Activated CD4-positive, alpha-beta T cell treated with anti-CD3 and anti-CD28 coated beads, Interleukin-2, amount 10 ng/mL, durations not matched to agents 7 days and 5 days (primary cell): ENCODE measurements at places on chromosomes 11 and 22. TPM values are rescaled to one million over a fixed set of nuclear protein-coding genes. Genes with fewer than 3 reads are reported as not detected.

PMM1 gene
- total RNA-seq: 39.7 TPM

OR10D3 gene
- not detected for total RNA-seq

- H3K27me3 ChIP-seq: no peaks in the 10 kb centered on the region
- H3K36me3 ChIP-seq: no peaks in the 10 kb centered on the region
- DNase-seq: no peak
- no peak overlapping the region for H3K27ac ChIP-seq
- H3K4me1 ChIP-seq: no peaks in the 10 kb centered on the region
- H3K4me3 ChIP-seq: no peak overlapping the region
Observed at GRCh38 chr11:38182126-38182866, 1584.3 kb upstream of the RAG2 start.

GRCh38 chr11:121444526-121444925 lies 7.6 kb upstream of the SORL1 start:
- no peak for DNase-seq
- H3K27ac ChIP-seq: peak overlapping the region; percentile 87
- no peaks in the 10 kb centered on the region for H3K27me3 ChIP-seq
- peaks cover 61% of the 10 kb centered on the region for H3K4me1 ChIP-seq

GRCh38 chr11:114064216-114064615 lies 4.7 kb downstream of the ZBTB16 start:
- H3K27ac ChIP-seq: no peak overlapping the region
- peaks cover 31% of the 10 kb centered on the region for H3K27me3 ChIP-seq
- no peaks in the 10 kb centered on the region for H3K36me3 ChIP-seq
- no peak for DNase-seq

- H3K4me3 ChIP-seq: no peak overlapping the region
- no peak overlapping the region for H3K27ac ChIP-seq
- peaks cover 12% of the 10 kb centered on the region for H3K36me3 ChIP-seq
- DNase-seq: no peak
- no peaks in the 10 kb centered on the region for H3K27me3 ChIP-seq
Observed at GRCh38 chr11:7592711-7593110, 78.9 kb downstream of the PPFIBP2 start.

OR52H1 gene
- 0.37 TPM for total RNA-seq

GRCh38 chr11:132872211-132872610 lies 660.1 kb downstream of the OPCML start:
- H3K36me3 ChIP-seq: no peaks in the 10 kb centered on the region
- no peaks in the 10 kb centered on the region for H3K4me1 ChIP-seq

FDXACB1 gene
- 4.2 TPM for total RNA-seq

DNA sequence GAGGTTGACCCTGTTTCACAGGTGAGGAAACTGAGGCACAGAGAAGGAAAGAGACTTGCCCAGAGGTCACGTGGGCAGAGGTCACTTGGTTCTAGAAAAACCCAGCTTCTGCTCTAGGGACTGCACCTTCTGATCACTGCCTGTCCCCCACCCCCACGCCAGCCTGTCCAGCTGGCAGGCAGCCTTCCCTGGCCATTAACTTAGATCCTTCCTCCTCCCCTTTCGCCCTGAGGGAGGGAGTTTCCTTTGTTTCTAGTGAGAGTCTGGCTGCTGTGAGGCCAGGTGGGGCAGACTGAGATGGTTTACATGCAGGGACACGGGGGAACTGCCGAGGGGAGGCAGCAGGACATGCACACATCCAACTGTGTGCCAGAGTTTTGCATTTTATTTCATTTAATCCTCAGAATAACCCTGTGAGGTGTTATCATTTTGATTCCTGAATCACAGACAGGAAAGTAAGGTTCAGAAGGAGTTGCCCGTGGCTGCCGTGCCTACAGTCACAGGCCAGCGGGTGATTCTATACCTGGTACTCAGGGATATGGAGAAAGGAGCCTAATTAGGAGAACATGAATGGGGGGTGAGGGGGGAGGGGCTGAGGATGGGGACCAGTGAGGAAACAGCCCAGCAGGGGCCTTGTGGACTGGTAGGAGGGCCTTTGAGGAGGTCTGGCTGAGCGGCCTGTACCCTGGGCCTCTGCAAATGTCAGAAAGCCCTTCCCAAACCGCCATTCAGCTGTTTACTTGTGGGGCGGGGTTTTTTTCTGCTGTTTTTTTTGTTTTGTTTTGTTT lies 3.4 kb downstream of the FAM83F start:
- H3K27me3 ChIP-seq: peaks cover 30% of the 10 kb centered on the region
- no peak overlapping the region for H3K27ac ChIP-seq
- H3K36me3 ChIP-seq: no peaks in the 10 kb centered on the region
- no peak overlapping the region for H3K4me3 ChIP-seq
- no peak for DNase-seq

- peaks cover 32% of the 10 kb centered on the region for H3K36me3 ChIP-seq
Observed at GRCh38 chr11:74006743-74007304, 2.1 kb downstream of the UCP3 start.

DNA sequence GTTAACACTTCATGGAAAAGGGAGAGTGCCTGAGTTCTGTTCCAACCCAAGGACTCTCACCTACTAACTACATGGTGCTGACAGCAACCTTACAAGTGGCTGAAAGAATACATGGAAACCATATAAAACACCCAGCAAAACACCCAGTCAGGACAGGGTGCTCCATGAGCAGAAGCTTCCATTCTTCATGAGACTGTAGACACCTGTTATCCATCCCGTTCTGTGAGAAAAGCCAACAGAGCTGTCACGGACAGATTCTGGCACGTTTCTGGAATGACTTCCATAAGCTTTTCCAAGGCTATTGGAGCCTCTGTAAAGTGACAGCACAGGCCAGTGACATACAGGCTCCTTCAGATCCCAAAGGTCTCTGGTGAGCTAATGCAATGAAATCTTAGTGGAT lies 23.2 kb downstream of the PRR14L start:
- no peaks in the 10 kb centered on the region for H3K4me1 ChIP-seq
- no peak for DNase-seq
- H3K36me3 ChIP-seq: peaks cover 21% of the 10 kb centered on the region
- H3K4me3 ChIP-seq: no peak overlapping the region

BTG4 gene
- total RNA-seq: not detected

GRCh38 chr11:34448223-34448994 lies 9.7 kb downstream of the CAT start:
- peaks cover 17% of the 10 kb centered on the region for H3K4me1 ChIP-seq
- peak overlapping the region; percentile 15 for H3K27ac ChIP-seq
- peaks cover 22% of the 10 kb centered on the region for H3K36me3 ChIP-seq
- no peak for DNase-seq

MRPL49 gene
- 55.4 TPM for total RNA-seq

JAML gene
- 117 TPM for total RNA-seq

DNA sequence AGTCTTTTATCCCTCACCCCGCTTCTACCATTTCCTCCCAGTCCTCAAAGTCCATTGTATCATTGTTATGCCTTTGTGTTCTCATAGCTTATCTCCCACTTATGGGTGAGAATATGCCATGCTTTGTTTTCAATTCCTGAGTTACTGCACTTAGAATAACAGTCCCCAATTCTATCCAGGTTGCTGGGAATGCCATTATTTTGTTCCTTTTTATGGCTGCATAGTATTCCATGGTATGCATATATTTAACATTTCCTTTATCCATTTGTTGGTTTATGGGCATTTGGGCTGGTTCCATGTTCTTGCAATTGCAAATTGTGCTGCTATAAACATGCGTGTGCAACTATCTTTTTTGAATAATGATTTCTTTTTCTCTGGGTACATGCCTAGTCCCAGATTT lies 114.9 kb downstream of the VPREB1 start:
- peaks cover 25% of the 10 kb centered on the region for H3K27me3 ChIP-seq
- H3K27ac ChIP-seq: no peak overlapping the region
- H3K4me3 ChIP-seq: no peak overlapping the region
- H3K4me1 ChIP-seq: peaks cover 4% of the 10 kb centered on the region
- no peak for DNase-seq

- no peaks in the 10 kb centered on the region for H3K4me1 ChIP-seq
- DNase-seq: no peak
- peaks cover 22% of the 10 kb centered on the region for H3K27me3 ChIP-seq
- no peak overlapping the region for H3K27ac ChIP-seq
- no peaks in the 10 kb centered on the region for H3K36me3 ChIP-seq
- no peak overlapping the region for H3K4me3 ChIP-seq
Observed at GRCh38 chr11:44016546-44017442, 31.0 kb upstream of the ACCSL start.

- H3K4me3 ChIP-seq: no peak overlapping the region
- peak; percentile 22 for DNase-seq
- peaks cover 49% of the 10 kb centered on the region for H3K4me1 ChIP-seq
Observed at GRCh38 chr22:31244943-31245451, 32.9 kb downstream of the LIMK2 start.

DNA sequence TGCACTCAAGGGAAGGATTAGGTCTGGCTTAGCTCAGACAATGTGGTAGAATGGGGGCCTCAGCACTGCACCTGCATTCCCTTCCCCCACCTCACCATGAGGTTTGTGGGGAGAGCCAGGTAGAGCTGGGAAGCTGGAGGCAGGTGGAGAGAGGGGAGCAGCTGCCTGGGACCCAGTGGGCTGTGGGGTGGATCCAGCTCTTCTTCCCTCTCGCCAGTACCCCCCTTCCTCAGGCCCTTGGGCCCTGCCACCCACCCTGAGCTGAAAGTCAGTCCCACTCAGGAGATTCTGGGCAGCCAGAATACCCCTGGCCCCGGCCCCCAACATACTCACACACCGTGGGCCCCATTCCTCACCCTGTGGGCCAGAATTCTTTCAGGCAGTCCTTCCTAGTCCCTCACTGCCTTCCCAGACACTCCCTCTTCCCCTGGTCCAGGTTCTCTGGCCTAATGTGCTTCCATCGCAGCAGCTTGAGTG lies 3.1 kb upstream of the POLD4 start:
- peaks cover 30% of the 10 kb centered on the region for H3K4me1 ChIP-seq
- H3K4me3 ChIP-seq: peak overlapping the region; percentile 28
- no peak for DNase-seq
- peaks cover 15% of the 10 kb centered on the region for H3K27me3 ChIP-seq
- H3K36me3 ChIP-seq: peaks cover 3% of the 10 kb centered on the region
- H3K27ac ChIP-seq: peak overlapping the region; percentile 79

PI4KA gene
- total RNA-seq: 113 TPM

DNA sequence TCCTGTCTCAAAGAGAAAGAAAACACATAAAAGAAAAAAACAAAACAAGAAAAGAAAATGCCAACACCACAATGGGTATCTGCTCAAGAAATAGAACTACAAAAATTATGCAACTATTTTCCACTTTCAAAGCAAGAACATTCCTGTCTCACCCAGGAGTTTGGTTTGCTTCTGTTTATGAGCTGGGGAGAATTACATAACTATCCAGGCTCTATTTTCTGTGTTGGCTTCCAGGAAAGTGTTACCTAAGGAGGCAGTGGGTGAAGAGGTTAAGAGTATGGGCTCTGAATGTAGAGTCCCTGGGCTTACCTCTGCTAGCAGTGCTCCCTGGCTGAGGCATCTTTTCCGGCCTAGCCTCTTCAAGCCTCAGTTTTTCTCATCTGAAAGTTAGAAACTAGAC lies 426.7 kb downstream of the MIAT start:
- no peak for DNase-seq
- H3K27me3 ChIP-seq: no peaks in the 10 kb centered on the region
- H3K27ac ChIP-seq: no peak overlapping the region
- no peaks in the 10 kb centered on the region for H3K36me3 ChIP-seq

DNA sequence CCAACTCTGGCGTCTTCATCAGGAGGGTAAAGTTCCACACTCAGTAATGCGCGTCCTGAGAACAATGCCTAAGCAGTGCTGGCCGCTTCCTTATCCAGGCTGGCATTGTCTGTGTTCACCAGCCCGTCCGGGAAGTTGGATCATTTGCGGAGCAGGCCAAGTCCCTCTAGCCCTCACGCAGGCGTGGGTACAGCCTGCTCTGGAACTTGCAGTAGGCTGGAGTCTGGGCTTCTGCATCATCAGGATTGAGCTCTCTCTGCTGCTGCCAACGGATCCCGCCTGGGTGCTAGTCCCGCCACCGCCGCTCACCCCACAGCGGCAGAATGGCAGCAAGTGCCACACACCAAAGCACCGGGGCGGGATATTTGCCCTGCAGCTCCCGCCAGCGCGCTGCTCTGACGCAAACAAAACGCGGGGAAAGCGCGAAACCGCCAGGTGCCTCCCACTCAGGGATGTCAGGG lies 29.0 kb downstream of the GLYATL1 start:
- H3K27me3 ChIP-seq: no peaks in the 10 kb centered on the region
- no peak overlapping the region for H3K27ac ChIP-seq
- no peak for DNase-seq
- H3K4me3 ChIP-seq: no peak overlapping the region

CCDC73 gene
- total RNA-seq: not detected

- DNase-seq: no peak
- peaks cover 23% of the 10 kb centered on the region for H3K36me3 ChIP-seq
- H3K4me3 ChIP-seq: no peak overlapping the region
- H3K27me3 ChIP-seq: no peaks in the 10 kb centered on the region
- no peaks in the 10 kb centered on the region for H3K4me1 ChIP-seq
- no peak overlapping the region for H3K27ac ChIP-seq
Observed at GRCh38 chr11:94417386-94417987, 16.3 kb upstream of the GPR83 start.

- no peaks in the 10 kb centered on the region for H3K27me3 ChIP-seq
- no peak for DNase-seq
- H3K36me3 ChIP-seq: no peaks in the 10 kb centered on the region
- H3K4me1 ChIP-seq: no peaks in the 10 kb centered on the region
- no peak overlapping the region for H3K4me3 ChIP-seq
Observed at GRCh38 chr22:46129390-46130041, 20.8 kb upstream of the PPARA start.

ISX gene
- total RNA-seq: not detected

CWF19L2 gene
- total RNA-seq: 17.2 TPM

GRCh38 chr11:47377571-47378009 lies 757 bp downstream of the SPI1 start:
- DNase-seq: no peak
- H3K27me3 ChIP-seq: no peaks in the 10 kb centered on the region
- H3K4me1 ChIP-seq: peaks cover 7% of the 10 kb centered on the region
- H3K36me3 ChIP-seq: no peaks in the 10 kb centered on the region
- no peak overlapping the region for H3K4me3 ChIP-seq

PLAAT4 gene
- 137 TPM for total RNA-seq

DNA sequence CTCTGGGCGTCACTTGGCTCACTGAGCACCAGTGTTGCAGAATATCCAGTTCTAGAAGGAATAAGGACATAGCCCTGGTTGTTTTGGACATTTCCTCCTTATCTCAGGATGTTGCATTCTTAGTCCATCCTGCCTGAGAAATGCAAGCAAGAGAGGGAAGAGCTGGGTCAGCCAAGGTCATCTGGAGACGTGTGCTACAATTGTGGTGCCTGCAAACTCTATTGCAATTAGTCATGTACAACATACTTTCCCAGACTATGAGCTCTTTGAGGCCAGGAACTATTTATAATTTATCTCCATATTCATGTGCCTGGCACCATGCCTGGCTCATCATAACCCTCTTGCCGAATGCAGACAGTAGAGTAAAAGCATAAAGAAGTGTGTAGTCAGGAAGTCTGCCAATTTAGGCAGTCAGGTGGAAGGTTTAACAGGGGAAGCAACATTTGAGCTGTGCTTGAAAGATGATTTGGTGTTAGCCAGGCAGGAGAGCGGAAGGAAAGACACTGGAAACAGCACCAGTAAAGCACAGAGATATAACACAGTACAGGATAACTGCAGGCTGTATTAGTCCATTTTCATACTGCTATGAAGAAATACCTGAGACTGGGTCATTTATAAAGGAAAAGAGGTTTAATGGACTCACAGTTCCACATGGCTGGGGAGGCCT lies 129.4 kb upstream of the PAX6 start:
- DNase-seq: no peak
- no peak overlapping the region for H3K27ac ChIP-seq
- peaks cover 13% of the 10 kb centered on the region for H3K4me1 ChIP-seq
- H3K4me3 ChIP-seq: no peak overlapping the region
- H3K36me3 ChIP-seq: no peaks in the 10 kb centered on the region
